ENCODE measurements at places on chromosomes 11 and 22.

DNA sequence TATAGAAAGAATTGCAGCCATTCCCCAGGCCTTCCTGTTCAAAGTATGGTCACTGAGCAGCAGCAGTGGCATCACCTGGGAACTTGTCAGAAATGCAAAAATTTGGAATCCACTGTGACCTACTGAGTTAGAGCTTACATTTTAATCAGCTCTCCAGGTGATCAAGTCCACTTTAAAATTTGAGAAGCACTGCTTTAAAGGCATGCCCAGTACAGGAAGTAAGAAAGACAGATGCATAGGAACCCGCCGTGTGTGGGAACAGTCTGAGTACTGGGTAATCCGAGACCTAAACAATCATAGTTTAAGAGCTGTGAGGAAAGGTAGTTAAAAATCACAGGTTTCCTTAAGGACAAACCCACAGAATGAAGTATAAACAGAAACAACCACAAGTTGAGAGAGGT lies 462.4 kb downstream of the RAB38 start:
- no peak for DNase-seq

- peak; percentile 45 for DNase-seq
These were observed 12.4 kb upstream of the ETS1 start for GRCh38 chr11:128599729-128600128.

GRCh38 chr11:70161043-70161625 lies 42.0 kb upstream of the FADD start:
- DNase-seq, result no peak

DNA sequence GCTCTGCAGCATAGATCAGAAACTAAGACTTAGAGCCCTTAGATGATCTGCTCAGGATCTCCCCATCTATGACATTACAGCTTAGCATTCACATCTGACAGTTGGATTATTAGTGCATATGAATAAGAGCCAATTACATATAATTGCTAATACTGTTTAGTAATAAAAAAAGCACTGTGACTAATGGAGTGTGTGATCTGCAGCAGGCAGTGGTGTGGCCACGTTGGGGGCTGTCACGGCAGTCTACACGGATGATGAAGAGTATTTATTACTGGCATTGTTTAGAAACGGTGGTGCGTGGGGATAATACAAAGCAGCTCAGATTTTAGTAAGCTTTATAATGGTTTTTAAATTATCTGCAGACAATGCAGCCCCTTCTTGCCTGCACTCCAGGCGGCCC lies 93.5 kb upstream of the TIMP3 start:
- DNase-seq, result no peak

DNA sequence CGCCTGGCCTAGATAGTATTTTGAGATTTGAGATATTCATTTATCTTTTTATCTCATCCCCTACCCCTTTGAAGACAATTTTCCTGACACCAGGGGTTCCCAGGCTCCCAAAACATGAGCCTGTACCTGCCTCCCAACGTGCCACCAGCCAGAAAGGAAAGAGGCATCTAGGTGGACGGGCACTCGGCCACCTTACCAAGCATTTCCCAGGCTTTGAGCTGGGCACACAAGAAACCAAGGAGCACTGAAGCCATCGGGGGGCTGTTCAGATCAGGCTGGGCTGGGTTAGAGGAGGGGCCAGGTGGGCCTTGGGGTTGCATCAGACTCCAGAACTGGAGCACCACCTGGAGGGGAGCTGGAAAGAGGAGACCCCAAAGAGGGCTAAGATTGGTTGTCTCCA lies 28.5 kb upstream of the BAIAP2L2 start:
- DNase-seq, result no peak

- DNase-seq, result no peak
These were observed 33.5 kb downstream of the SPECC1L start for GRCh38 chr22:24304062-24304675.

DNA sequence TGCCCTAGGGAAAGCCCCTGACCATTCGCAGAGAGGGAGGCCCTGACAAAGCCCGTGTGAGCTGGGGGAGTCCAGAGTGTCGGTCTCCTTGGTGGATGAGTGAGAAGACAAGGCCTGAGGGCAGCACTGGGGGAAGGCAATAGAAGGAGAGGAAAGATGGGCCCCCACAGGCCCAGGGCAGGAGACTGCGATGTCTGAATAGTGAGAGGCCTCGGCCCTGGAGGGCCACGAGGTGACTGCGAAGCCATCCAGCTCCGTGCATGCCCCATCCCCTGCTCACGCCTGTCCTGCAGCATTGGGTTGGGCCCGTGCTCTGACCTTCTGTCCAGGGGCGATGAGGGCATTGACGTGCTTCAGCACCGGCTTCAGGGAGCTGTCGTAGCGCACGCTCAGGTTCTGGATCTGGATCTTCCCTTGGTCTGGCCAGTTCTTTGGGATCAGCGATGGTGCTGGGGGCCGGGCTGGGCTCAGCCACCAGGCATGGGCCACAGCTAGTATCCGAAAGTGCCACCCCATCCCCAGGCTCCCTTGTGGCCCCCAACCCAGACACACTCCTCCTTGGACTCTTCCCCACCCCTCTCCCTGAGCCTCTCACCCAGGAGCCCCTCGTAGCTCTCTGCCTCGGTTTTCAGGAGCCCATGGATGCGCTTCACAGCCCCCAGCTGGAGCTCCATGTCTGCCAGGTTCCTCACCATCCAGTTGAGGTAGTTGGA lies 8.3 kb upstream of the KCNJ11 start:
- no peak for DNase-seq

GRCh38 chr11:67268081-67268961 lies 2.0 kb downstream of the GRK2 start:
- DNase-seq, result peak; percentile 83

DNA sequence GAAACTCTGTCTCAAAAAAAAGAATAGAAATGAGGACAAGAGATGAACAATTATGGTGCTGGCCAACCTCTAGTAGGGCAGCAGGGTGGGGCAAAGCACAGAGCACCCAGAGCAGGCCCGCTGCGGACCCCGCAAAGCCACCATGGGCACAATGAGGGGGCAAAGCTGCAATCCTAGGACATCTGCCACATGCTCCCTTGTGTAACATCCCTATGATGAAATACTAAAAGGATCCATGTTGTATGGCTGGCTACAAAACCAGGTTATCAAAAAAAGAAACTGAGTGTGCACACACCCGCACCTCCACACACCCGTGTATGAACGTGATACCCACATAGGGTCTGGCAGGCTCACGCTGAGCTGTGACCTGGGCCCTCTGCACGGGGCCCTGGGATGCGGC lies 7.4 kb downstream of the ATP5MGL start:
- DNase-seq, result no peak

DNA sequence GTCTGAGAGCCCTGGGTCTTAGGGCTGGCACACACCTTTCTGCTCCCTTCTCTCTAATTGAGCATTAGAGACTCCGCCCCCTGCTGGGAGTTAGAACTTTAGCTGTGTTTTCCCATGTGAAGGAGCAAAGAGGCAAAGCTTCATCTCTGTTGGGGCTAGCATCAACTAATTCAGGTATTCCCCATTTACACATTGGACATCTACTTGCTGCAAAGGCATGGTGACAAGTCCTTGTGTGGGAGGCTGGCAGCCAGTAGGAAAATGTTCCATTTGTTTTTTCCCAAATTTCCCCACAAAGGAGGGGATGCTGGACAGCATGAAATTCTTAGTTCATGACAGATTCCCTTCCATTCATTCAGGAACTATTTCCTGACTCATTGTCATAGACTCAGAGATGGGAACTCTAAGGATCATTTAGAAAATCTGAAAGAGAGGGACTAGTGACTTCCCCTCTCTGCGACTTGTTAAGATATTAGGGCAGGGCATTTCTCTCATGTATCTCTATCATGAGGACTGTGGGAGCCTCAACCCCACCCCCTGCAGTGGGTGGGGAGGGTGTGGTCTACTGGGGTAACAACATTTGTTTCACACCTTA lies 3.6 kb downstream of the CD44 start:
- peak; percentile 54 for DNase-seq

- DNase-seq, result no peak
These were observed 16.1 kb downstream of the MFNG start for GRCh38 chr22:37470087-37470445.

DNA sequence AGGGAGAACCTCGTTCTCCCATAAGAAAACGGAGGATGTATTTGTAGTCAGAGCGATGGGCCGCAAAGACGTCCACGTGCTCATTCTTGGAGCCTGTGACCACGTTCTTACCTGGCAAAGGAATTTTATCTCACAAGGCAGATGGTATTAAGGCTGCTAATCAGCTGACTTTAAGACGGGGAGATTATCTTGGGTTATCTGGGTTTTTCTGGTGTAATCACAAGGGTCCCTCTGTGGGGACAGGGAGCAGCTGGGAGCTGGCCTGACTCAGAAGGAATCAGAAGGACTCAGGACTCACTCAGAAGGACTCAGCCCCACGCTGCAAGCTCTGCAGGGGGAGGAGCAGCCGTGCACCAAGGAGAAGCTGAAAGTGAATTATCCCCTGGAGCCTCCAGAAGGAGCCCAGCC lies 7.5 kb upstream of the SIGIRR start:
- no peak for DNase-seq

DNA sequence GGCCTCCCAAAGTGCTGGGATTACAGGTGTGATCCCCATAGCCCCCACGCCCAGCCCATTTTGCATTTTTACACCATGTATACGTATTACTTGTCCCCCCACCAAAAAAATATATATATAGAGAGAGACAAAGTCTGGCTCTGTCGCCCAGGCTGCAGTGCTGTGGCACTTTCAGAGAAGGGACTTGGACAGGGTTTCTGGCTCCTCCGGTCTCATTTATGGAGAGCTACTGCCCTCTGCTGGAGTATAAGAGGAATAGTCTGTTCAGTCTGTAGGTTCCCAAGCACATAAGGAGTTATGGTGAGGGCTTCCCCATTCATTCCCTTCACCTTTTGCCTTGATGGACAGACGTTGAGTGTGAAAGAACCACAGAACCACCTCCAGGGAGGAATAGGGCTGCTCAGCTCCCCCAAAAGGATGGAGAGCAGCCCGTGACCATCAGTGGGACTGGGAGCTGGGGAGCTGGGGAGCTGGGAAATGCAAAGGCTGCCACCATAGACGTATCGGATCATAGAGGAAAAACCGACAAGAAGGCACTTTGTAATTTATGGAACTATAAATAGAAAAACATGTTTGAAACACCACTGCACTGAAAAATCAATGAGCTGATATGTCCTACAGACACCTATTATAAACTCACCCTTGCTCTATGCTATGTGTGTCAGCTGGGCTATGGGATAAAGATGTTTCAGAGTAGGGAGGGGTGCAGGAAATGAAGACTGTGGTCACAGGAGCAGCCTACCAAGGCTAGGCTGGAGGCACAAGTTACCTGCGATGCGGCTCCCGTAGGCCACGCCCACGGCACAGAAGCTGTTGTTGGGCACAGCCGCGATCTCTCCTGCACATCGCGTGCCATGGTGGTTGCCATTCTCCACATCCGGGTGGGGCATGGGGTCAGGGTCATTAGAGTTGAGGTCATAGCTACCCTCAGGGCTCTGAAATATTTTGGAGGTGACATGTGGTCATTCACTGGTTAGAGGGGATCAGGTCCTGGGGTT lies 5.2 kb downstream of the PCSK7 start:
- peak; percentile 46 for DNase-seq

DNA sequence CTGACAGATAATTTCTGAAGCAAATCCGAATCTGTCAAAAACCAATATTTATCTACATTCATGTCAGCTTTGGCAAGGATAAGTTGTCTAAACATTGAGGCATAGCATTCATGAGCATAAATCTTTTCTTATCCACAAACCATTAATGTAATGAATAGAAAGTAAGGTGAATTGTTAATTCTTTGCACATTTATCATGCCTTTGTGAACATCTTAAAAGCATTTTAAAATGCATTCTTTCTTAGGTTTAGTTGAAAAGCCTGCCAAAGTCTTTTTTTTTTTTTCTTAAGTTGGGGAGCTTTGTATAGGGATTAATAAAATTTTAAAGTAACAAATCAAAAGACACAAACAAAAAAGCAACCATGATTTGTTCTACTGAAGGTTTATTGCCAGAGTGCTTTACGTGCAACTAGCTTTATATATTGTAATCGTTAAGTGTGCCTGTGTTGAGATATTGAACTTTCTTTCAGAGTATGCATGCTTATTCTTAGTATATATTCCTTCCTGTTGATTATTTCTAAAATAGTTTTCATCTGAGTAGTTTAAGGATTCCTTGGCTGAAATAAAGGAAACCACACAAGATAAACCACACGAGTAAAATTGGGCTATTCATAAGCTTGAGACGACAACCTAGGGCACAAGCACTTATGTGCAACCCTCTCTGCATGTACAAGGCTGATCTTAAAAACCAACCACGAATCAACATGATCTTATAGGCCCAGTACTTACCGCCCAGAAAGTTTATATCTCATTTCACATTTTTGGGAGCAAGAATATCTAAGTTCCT lies 1110.9 kb upstream of the CNTN5 start:
- no peak for DNase-seq

- no peak for DNase-seq
These were observed 115.7 kb downstream of the NTM start for GRCh38 chr11:131486100-131486499.

DNA sequence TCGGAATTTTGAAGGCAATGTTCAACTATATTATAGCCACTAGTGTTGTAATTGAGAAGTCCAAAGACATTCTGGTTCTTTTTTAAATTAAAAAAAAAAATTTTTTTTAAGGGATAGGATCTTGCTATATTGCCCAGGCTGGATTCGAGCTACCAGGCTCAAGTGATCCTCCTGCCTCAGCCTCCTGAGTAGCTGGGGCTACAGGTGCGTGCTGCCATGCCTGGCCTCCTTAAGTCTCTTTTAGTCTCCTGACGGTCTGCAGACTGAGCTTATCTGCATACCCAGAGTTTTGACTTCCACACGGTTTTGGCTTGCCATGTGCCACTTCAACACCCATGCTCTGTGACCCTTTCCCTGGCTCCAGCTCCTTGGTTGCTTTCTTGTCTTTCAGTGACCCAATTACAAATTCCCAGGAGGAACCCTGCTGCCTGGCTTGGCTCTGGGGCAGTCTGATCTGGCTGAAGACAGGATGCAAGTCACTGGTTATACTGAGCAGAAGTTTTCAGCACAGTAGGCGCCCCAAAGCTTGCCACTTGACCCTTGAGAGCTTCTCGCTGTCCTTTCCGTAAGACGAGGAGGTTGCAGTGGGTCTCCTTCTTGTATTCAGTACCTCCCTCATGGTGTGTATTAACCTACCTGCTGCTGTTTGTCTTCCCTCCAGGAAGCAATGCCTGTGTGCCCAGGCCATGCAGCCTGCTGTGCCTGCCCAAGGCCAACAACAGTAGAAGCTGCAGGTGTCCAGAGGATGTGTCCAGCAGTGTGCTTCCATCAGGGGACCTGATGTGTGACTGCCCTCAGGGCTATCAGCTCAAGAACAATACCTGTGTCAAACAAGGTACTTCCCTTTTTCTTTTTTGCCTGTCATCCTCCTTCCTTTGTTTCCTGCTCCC lies 113.8 kb upstream of the SORL1-AS1 start:
- no peak for DNase-seq
